ENCODE measurements at places on chromosomes 5 and 9.

- DNase-seq = no peak
Measured at GRCh38 chr5:38607930-38608564, 51.6 kb upstream of the LIFR start.

GRCh38 chr5:150412319-150413175, at the start of gene CD74:
Gene CD74 (minus strand): TSS chr5:150412910. CDS start chr5:150412749, 161 bp downstream.
- DNase-seq = peak; percentile 96

DNA sequence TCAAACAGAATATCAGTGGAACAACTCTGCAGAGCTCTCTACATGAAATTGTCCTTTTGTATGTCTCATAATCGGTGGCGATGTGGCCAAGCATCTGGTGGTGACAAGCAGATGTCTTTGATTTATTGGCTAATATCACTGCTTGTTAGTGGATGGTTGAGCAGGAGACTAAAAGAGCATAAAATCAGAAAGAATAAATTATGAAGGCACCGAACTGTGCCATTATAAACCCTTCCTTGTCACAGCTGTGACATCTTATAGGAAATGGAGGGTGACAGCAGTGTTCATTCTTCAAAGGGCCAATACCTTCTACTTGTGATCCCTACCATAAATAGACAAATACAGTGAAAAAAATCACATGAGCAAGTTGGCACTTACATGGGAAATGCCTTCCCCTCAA, 1404.3 kb downstream of the MAT2B start:
- DNase-seq = no peak

DNA sequence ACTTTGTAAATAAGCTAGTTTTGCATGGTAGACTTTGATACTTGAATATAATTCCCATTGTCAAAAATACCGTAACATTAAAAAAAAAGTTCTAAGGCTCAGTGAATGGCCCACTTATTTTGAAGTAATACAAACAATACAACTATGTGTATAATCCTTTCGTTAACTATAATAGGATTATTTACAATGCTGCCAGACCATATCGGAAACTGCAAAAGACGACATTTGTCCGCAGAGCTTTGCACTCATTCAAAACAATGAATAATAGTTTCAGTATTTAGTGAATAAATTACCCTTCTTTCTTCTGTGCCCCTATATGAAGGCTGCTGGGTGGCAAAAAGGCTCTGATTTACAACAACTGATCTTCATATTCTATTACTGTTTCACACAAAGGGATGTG, 121.8 kb downstream of the DROSHA start:
- no peak for DNase-seq

- DNase-seq = no peak
Measured at GRCh38 chr5:124103671-124104070, 591.7 kb downstream of the CSNK1G3 start.

DNA sequence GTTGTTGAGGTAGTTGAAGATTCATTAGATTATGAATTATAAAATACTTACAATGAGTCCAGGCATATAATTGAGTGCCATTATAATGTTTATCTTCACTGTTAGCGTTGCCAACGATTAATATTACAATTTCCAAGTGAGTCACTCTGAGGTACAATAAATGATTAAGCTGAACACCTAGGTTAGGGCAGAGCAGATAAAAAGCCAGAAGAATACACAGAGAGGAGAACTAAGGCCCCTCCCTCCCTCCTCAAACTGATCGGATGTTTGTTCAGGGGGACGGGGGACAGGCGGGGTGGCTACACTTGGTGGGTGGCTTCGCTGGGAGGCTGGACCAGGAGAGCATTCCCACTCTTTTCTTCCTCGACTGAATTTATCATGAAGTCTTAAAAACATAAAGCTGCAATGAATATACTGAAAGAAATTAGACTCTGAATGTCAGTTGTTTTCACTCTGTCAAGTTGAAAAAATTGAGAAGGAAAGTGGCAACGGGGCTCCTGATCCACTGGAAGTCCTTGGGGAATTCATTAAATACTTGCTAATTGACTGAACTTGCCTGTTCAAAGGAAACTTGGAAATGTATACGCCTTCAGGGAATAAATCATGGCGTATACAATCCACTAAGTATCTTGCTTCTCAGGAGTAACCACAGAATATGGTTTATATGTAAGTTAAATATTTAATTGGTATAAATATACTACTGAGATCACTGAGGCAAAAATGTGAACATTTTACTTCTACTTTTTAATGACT, 198.1 kb downstream of the TSSK1B start:
- peak; percentile 27 for DNase-seq

GRCh38 chr5:78541086-78541654, 107.4 kb downstream of the LHFPL2 start:
- no peak for DNase-seq

GRCh38 chr5:136212252-136212721, 19.3 kb upstream of the SMIM32 start:
- DNase-seq = peak; percentile 37

DNA sequence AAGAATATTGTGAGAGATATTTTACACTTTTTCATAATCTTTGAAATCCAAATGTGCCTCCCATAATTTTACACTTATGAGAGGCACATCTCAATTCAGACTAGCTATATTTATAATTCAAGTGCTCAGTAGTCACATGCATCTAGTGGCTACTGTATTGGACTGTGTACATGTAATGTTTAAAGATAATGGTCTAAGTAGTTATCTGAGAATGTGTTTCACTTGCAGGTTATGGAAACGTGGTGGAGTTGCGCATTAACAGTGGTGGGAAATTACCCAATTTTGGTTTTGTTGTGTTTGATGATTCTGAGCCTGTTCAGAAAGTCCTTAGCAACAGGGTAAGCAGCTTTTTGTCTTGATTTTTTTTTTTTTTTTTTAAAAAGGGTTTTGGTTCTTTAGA, 28.8 kb downstream of the G3BP1 start:
- no peak for DNase-seq

- no peak for DNase-seq
Measured at GRCh38 chr9:121776001-121776738, 124.7 kb downstream of the DAB2IP start.

DNA sequence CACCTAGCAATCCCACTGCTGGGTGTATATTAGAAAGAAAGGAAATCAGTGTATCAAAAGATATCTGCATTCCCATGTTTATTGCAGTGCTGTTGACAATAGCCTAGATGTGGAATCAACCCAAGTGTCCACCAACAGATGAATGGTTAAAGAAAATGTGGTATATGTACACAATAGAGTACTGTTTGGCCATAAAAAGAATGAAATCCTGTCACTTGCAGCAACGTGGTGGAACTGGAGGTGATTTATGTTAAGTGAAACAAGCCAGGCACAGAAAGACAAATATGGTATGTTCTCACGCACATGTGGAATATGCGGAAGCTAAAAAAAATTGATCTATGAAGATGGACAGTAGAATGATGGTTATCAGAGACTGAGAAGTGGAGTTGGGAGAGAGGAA, 221.6 kb upstream of the DAP start:
- DNase-seq = no peak

GRCh38 chr5:148989567-148989966, 73.3 kb downstream of the SH3TC2 start:
- no peak for DNase-seq

DNA sequence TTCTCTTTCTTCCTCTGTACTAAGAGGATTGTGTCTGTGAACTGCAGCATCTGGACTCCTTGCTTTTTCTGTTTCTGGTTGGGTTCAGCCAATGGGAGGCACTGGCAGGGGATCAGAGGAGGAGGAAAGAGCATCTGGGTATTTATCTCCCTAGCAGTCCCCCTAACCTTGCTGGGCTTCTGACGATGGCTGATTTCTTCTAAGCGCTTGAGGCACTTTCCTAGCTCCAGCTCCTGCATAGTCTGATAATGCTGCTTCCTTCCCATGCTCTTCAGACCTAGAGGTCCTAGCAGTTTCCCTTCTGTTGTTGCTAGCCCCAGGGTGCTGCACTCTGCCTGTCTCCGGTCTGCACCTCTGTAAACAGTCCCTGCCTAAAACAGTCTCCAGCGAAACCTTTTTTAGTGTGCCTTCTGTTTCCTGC, 225.1 kb downstream of the PDZD2 start:
- DNase-seq = no peak

- no peak for DNase-seq
Measured at GRCh38 chr9:133889584-133890301, 102.4 kb downstream of the VAV2 start.

DNA sequence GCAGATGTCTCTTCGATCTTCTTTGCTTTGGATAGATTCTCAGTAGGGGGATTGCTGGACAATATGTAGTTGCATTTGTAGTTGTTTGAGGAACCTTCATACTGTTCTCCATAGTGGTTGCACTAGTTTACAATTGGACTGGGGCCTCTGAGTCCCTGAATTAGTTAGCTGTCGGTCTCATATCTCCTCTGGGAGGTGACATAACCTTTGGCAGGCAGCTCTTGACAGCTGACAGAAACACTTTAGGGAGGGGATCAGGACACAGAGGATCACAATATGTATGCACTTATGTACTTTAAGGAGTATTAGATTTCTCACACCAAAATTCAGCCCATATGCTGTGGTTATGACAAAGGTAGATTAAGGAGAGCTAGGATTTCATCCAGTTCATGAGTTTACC, 1279.9 kb upstream of the DMAC1 start:
- DNase-seq = no peak

DNA sequence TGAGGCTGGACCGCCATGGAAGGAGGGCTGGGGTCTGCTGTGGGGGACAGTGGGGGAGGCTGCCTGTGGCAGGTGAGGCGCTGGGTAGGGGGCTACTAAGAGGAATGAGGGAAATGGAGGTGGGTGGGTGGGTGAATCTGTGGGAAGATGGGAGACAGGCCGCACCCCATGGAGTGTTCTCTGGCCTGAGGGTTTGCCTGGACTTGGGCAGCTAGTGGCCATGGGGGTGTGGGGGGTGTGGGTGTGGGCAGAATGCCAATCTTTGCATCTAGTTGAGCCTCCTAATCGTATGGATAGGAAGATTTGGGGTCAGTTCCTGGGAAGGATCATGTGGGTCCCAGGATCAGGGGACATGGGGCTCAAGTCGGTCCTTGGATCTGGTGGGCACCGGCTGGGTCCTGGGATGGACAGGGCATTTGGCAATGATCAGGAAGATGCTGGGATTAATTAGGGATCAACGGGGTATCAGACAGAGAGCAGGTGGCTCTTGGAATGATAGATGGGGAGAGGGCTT, 518 bp downstream of the ZDHHC12 start:
- DNase-seq = no peak

DNA sequence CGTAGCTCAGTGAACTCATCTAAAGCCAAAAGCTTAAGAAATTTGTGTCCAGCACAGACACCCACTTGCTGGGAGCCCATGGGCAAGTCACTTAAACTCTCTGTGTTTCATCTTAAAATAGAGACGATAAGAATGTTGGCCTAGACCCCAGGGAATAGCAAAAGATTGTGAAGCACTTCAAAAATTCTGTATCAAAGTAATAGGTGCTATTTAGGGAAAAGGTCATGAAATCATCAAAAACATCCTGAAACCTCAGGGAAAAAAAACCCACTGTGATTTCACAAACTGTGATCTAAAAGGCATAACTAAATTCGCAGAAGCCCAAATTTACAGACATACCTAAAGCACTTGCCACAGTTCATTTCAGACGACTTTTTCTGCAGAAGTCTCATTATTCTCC, 278.3 kb downstream of the NR2F1-AS1 start:
- DNase-seq = no peak
